Stimulated activated CD4-positive, alpha-beta T cell treated with anti-CD3 and anti-CD28 coated beads, Interleukin-1b, Interleukin-23, amount 100 ng/mL, for 1 hour (primary cell): ENCODE measurements at places on chromosomes 4 and X.

DNA sequence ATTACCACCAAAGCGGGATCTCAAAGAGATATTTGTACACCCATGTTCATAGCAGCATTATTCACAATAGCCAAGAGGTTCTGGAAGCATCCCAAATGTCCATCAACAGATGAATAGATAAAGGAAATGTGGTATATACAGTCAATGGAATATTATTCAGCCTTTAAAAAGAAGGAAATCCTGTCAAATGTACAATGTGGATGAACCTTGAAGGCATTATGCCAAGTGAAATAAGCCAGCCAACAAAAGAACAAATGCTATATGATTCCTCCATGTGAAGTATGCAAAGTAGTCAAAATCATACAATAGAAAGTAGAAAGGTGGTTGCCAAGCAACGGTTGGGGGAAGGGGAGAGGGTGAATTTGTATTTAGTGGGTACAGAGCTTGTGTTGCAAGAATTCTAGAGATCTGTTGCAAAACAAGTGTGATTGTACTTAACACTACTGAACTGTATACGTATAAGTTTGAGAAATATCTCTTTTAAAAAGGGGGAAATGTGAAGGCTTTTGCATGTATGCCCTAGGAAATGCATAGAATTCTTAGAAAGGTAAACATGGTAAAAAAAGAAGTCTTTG lies 5.0 kb upstream of the ZRSR2 start:
- DNase-seq, result no peak

DNA sequence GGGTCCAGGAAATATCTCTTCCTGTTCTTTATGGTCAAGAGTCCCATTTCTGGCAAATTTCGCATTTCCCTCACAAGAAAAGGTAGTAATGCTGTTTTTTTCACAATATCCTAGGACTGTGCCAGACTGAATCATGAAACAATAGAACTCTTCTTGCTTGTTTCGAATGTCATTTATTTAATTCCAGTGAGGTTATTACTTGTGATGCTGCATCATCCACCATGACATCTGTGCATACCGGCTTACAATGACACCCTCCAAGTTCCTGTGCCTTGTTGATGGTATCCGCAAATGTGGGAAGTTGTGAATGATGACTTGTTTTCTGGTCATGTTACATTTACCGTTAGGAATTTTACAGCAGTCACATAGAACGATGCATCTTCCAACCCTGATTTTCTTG lies 42.9 kb upstream of the SPRY1 start:
- no peak for DNase-seq

DNA sequence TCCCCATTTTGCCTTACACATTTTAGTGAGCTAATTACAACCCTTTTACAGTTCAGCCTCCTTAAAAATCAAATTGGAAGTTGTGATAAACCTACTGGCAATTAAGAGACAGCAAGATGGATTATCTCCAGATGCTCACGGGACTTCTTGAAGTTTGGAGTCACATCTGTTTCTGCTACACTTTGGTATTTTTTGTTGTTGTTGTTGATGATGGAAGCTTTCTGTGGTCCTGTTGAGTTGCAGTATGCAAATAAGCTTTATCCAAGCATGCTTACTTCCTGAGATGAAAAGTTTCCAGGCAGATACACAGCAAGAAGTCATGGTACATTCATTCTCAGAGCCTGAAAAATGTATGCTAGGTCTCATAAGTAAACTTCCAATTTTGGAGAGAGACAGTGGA lies 670.0 kb upstream of the AMOT start:
- DNase-seq, result no peak

- no peak for DNase-seq
Observed at GRCh38 chr4:137370206-137370633, 162.1 kb downstream of the PCDH18 start.

- no peak for DNase-seq
Observed at GRCh38 chr4:126583509-126583908, 1049.2 kb upstream of the INTU start.

DNA sequence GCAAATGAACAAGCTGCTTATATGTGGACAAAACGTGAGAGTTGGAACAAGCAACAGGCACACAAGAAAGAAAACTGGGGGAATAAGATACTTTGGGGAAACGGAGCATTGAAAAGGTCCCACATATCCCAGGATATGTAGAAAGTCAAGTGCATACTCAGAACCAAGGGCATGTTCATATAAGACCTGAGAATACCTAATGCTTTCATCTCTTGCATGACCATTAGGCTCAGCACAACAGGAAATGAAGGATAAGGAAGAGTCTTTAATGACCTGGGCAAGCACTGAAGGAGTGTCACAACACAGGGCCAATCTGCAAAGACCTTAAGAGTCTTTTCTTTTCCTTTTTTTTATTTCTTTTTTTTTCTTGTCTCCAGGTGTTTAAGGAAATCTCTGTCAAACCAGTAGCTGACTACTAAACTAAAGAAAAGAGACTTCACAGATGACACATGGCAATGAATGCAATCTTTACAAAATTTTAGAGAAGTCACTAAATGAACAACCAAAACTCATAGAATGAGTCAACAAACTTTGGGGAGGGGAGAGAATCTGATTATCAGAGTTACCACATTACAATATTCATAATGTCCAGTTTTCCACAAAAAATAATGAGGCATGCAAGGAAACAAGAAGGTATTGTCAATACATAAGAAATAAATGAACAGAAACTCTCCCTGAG lies 67.9 kb upstream of the STK26 start:
- DNase-seq, result no peak

GRCh38 chr4:149676076-149676475 lies 139.6 kb downstream of the IQCM start:
- no peak for DNase-seq

DNA sequence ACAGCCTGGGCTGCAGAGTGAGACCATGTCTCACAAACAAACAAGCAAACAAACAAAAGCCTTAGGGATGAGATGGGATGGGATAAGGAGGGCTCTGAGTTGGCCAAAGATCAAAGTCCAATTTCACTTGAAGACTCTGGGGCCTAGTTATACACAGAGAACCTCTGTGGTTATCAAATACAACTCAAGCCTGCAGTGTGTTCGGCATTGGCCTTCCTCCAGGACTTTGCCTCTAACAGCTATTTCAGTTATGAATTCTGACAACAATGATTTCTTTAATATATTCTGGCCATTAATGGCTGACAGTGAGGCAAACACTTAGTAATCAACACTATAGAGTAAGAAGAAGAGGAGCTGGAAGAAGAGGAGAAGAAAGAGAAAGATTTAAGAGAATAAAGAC lies 171.1 kb downstream of the PDGFRA start:
- DNase-seq, result no peak

DNA sequence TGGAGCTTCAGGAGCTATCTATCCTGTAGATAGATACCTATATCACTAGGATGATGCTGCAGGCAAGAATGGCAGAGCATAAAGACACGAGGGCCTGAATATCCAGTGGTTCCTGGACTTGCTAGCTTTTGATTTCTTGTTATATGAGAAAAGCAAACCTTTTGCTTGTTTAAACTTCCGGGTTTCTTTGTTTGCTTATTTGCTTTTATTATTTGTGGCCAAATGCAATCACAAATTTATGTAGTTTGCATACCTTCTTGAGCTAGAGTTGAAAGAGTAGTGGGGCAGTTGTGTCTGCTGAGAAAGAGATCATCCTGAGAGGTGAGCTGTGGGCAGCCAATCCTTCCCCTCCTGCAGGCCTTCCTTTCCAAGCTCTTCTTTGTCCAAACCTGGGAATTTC lies 245.7 kb downstream of the AR start:
- no peak for DNase-seq

DNA sequence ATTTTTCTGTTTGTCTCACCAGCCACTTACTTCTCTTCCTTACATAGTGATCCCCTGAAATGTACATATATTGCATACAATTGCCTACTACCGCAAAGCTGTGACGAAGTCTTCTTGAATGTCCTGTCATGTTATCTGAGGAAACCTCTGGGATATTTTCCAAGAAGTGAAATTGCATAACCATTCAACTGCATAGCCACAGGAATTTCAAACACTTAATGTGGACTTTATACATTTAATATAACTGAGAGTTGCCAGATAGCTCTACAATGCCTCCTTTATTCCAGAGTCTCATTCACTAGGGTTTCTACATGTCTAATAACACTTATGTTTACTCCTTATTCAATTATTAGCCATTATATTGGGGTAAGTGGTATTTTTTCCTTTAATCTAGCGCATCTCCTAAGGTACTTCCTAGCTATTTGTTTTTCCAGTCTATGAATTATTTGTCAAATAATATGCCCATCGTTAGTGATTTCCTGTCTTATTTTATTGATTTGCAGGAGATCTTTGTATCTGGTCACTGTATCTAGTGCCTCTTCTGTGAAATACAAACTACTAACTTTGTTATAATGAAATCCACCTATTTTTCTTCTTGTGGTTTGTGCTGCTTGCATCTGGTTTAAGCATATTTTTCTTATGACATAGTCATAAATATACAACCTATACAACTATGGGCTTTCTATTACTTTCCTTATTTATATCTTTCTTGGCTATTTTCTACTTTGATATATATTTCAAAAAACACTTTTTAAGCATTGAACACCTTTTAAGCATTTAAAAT lies 69.2 kb upstream of the GRID2 start:
- DNase-seq, result no peak
